ENCODE measurements at places on chromosomes 16 and 17.

DNA sequence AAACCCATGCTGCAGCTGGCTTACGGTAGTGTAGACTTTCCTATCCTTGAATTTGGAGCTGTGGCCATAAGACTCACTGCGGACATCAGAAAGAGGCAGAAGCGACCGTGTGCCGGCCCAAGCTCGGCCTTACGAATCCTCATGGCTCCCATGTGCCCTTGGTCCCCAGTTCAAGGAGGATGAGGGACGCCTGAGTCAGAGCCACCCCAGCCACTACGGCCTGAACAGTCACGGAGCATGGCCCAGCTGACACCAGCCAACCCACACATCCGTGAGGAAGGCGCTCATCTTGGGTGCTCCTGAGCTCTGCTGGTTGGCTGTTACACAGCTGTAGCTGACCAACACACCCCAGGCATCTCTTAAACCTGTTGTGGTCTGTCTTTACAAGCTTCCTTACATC, 44.0 kb downstream of the ZCCHC14 start:
- DNase-seq, result no peak

GRCh38 chr17:78893684-78894083, 9.3 kb downstream of the CEP295NL start:
- DNase-seq, result no peak

DNA sequence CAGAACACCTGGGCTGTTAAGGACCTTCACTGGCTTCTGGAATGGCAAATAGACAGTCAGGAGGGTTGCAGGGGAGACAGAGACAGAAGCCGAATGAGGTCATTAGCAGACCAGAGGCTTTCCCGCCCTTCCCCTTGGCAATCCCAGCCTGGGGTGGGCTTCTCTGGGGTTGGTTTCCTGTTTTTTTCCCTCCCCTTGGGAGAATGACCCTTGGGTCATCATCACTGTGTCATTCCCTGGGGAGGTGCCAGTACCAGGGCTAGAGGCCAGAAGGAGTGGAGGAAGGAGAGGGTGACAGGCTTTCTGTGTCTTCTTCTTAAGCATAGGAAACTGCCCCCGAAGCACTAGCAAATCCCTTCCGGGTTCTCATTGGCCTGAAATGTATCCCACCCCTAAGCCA, 42.9 kb upstream of the IL21R start:
- no peak for DNase-seq

DNA sequence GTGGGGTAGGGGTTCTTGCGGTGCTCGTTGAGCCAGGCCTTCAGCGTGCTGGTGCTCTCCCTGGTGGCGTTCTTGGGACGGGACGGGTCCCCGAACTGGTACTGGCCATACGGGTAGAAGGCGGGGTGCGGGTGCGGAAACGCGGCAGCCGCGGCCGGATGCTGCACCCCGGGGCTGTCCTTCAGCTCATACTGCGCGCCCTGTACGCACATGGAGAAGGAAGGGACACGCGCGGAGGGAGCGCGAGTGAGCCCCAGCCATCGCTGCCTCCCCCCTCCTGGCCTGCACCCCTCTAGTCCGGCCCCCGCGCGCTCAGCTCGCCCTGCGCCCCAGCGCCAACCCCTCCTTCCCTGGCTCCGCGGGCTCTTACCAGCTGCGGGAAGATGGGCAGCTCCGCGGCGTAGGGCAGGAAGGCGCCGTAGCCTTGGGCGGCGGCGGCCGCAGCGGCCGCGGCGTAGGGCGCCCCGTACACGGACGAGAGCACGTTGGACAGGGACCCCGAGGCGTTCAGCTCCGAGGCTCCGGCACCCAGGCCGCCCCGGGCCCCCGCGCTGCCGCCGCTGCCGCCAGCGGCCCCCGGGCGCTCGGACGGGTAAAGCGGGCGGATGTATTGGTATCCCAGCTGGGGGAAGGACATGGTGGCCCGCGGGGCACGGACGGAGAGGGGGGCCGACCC, 1.0 kb downstream of the IRX3 start:
- DNase-seq, result no peak

DNA sequence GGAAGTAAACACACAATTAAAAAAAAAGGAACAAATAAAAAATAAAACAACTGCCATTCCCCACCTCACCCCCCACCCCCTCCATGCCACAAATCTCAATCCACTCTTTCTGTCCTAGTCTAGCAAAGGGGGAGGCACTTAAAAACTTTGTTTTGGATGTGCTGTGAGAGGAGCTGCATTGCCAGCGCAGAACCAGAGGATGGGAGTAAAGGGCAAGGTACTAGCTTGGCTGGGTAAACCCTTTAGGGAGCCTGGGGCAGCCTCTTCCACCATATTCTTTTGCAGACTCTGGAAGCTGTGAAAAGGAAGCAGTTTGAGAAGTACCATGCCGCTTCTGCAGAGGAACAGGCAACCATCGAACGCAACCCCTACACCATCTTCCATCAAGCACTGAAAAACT, 1.4 kb downstream of the MRPS7 start:
- DNase-seq, result peak; percentile 43

DNA sequence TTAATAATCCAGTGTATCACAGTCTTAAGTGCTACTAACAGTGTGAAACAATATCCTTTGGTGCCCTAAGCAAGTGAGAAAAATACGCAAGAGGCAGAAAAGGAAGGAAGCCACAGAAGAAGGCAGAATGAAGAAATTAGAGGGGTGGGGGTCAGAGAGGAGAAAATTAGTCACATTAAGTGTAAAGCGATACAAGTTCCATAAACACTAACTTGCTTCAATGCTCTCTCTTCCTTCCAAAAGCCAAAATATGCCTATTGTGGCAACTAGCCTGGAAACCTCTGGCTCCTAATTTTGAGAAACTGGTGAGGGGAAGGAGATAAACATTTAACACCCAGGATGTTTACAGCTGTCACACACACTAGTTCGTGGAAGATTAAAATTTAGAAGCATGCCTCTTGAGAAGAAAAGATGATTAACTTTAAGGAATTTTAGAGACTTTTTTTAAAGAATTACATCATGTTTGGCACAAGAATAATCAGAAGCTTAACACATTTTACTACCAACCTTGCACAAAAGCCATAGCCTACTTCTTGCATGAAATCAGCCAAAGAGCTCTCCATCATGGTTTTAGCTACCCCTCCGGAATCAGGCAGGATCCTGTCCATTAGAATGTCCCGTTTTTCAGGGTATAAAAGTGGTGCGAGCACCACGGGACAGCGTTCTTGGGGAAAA, 44.7 kb downstream of the CNOT1 start:
- no peak for DNase-seq

- no peak for DNase-seq
Measured at GRCh38 chr17:1878419-1879121, 48.8 kb downstream of the RPA1 start.

DNA sequence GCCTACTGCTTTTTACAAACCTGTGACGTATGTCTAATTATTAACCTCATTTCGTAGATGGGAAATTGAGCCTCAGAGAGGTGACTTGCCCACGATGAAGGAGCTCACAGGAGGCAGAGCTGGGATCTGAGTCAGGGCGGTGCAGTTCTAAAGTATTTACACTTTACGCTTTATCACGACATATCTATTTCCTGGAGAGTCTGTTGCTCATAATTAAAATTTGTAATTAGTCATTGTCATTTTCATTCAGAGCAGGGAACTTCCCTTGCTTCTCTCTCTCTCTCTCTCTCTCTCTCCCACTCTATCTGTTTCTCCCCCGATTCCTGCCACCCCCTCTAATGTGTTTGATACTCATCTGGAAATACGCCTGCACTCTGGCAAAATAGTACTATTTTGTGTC, 5.9 kb downstream of the SLC5A11 start:
- DNase-seq, result no peak

- no peak for DNase-seq
Measured at GRCh38 chr17:62744259-62744658, 63.9 kb downstream of the MARCHF10 start.

DNA sequence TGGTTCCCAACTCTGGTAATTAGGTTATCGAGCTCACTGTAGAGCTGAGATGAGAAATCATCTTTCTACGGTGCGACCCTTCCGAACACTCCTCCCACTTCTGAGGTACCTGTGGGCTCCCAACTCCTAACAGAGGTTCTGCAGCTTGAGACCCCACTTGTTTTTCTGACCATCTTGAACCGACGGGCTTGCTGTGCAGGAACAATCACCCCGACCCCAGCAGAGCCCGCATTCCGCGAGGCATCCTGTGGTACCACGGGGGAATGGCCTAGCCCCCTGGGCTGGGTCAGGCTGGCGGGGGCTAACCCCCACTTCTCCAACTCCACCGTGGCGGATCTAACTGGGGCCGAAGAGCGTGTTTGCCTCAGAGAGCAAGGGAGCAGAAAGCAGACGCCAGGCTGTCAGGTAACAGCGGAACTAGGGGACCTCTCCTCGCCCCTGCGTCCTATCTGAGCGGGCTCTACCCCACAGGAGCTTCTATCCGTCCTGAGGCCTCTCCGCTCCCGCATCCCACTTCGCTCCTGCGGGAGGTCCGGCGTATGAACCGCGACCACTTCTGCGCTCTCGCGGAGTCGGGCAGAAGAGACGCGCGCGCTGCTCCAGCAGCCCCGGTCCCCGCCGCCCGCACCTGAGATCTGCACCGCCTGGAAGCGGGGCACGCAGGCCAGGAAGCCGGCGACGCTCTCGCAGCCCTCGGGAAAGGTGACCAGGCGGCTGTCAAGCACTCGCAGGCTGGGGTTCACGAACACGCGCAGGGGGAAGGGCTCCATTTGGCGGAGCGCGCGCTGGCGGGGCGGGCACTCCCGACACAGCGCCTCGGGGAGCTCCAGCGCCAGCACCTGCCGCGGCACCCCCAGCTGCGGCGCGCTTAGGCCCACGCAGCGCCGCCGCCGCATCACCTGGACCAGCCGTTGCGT, 761 bp downstream of the PDF start:
- peak; percentile 72 for DNase-seq

DNA sequence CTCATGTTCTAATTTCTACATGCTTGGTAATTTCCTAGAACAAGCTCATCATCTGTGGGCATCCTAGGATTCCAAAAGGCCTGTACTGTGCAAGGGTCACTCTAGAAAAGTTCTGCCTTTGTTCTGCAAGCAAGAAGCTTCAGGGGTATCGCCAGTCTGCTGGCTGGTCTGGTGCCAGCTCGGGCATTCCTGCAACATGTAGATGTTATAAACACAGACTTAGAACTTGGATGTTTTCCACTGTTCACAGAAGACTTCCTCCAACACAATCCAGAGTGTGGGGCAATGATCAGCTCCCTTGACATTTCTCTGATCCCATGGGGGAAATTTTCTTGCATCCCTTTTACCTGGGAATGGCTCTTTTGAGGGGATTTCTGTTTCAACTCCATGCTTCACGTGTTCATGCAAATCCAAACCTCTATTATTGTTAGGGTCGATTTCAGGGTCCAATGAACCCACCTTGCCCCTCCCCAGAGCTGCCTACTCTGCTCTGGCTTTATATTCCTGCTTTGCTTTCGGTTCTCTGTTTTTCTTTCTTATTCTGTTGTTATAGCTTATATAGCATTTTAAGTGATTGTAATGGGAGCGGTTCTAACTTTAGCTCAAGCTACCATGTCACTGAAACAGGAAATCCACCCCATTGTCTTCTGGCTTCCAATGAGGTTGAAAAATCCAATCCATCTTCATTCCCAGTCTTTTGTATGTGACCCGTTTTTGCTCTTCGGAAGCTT, 25.3 kb downstream of the UBE2O start:
- DNase-seq, result no peak

DNA sequence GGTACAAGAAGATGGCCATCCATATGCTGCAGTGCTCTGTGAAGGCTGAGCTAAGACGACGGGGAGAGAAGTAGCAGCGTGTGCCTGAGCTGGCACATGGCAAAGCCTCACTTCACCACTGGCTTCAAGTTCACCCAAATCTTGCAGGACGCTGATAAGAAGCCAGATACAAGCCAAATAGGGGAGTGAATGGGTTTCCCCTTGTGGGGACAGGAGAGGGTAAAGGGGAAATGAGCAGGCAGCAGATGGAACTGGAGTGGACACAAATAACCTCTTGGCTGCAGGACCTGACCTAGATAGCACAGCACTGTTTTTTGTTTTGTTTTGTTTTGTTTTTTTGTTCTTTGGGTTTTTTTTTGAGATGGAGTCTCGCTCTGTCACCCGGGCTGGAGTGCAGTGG, 21.0 kb upstream of the PITPNA start:
- no peak for DNase-seq

DNA sequence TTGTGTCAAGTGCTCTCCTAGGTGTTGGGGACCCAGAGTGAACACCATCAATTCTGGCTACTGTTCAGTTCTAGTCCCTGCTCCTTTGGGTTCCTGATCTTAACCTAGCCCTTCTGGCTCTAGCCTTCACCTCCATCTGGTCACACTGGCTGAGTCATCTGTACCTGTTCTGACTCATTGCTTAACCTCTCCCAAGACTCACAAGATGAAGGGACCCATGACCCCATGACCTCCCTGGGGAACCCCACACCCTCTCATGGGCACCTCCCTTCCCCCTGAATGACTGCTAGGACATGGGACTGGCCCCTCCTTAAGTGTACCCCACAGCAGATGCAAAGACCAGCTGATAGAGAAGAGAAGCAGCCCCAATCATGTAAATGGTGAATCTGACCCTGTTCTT, 345.8 kb upstream of the CDH5 start:
- DNase-seq, result no peak

DNA sequence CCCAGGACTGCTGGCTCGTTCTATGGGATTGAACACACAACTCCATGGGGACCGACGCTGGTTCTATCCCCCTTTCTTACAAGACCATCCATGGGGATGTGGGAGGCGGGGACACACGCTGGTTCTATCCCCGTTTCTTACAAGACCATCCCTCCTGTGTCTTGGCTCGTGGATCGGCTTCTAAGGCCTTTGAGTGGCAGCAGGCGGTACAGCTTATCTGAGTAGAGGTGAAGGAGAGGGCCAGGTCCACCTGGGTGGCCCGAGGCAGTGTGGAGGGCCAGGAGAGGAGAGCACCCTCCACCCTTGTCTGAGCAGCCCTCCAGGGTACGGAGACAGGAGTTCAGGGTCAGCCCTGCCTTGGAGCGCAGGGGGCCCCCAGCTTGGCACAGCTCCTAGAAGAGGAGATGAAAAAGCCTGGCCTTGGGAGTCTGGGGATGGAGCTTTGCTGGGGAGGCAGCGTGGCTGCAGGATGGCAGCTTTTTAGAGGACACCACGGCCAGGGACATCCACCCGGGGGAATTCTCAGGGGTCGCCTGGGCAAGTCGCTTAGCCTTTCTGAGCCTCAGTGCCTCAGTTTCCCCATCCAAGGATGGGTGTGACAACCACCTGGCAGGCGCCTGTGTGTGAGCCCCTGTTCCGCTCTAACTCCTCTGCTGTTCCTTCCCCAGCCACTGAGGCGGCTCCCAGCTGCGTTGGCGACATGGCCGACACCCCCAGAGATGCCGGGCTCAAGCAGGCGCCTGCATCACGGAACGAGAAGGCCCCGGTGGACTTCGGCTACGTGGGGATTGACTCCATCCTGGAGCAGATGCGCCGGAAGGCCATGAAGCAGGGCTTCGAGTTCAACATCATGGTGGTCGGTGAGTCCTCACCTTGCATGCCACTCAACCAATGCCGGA, 341.0 kb downstream of the SEC14L1 start:
- no peak for DNase-seq

DNA sequence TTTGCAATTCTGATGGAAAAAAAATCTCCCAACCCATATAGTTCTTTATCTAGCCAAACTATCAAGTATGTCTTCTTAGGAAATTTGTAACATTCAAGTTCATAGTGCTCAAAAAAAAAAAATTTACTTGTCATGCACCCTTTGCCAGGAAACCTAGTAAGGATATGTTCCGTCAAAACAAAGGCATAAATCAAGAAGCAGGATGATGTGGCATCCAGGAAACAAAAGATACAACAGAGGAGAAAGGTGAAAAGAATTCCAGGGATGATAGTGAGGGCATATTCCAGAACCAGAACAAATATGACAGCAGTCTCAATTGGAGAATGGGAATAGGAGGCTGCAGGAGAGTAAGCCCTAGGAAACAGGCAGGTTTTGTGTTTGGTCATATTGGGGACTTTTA, 104.6 kb downstream of the SPAG9 start:
- no peak for DNase-seq

Measured in erythroblast (primary cell).